Activated CD4-positive, alpha-beta T cell treated with anti-CD3 and anti-CD28 coated beads, Interleukin-2, amount 50 U/mL, for 48 hours (primary cell): ENCODE measurements at places on chromosomes 3 and 15.

- DNase-seq: no peak
Measured at GRCh38 chr3:61055447-61055846, 195.8 kb downstream of the FHIT start.

GRCh38 chr3:185779461-185779860 lies 45.4 kb downstream of the IGF2BP2 start:
- no peak for DNase-seq

GRCh38 chr3:180563406-180563805 lies 38.6 kb upstream of the TTC14 start:
- no peak for DNase-seq

DNA sequence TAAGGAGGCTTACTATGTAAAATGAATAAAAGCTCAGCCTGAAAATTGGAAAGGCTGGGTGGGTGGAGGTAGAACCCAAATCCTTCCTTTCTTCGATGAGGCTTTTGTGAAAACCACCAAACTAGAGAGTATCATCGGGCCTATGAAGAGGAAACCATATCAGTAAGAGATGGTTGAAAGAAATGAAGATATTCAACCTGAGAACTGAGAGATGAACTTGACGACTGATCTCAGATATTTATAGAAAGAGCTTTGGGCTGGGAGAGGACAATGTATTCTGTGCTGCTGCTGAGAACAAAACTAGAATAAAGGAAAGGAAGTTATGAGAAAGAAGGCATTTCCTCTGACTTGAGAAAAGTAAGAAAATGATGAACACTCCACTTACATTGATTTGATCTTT lies 236.6 kb downstream of the KCNH8 start:
- DNase-seq: no peak

- no peak for DNase-seq
Measured at GRCh38 chr15:25136119-25136518, 181.3 kb downstream of the SNRPN start.

GRCh38 chr3:187918081-187918644 lies 172.9 kb upstream of the BCL6 start:
- no peak for DNase-seq

DNA sequence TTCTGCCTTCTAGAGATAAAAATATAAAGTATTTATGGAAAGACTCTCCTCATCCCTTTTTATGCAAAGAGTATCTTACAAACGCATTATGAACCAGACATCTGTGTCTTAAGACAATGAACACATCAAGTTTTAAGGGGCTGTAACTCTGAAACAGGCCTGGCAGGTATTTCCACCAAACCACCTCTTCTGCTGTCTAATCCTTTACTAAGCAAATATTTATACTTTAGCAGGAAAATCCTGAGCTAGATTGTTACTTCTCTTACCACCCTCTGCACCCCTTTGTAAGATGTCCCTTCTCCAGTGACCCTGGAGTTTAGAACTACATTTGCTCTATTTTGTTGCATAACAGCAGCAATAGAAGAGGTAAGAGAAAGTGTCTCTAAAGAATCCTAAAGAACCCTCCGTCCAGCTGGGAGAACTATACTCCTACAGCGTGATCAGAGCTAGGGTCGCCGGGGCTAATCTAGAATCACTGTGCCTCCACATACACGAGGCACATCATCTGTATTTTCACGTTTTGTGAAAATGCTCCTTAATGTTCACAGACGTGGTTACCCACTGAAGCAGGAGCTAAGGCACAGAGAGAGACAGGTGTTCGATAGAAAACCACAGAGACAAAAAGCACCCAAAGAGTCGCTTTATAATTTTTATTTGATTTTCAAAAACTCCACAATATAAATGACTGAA lies 129.6 kb downstream of the FOXP1 start:
- DNase-seq: no peak

DNA sequence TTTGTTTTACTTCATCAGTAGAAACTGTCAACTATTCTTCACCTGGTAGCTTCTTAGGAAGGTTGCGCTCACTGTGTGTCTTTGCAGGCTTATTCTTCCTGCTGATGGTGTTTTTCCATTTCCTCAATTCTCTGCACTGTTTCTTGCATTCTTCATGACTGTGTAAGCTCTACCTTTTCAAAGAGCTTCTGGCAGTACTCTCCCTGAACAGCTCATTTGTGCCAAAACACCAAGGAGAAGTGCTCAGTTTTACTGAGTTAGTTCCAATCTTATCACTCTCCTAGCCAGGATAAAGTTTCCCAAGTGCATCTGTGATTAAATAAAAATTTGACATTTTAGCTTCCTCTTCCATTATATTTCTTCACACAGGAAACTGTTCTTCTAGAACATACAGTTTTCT lies 339.8 kb downstream of the EPHA3 start:
- DNase-seq: no peak
